BE2C (cell line): ENCODE measurements at places on chromosomes 7 and 10.
A peak's percentile ranks its signal among the peaks of the same experiment; 100 is the strongest.

DNA sequence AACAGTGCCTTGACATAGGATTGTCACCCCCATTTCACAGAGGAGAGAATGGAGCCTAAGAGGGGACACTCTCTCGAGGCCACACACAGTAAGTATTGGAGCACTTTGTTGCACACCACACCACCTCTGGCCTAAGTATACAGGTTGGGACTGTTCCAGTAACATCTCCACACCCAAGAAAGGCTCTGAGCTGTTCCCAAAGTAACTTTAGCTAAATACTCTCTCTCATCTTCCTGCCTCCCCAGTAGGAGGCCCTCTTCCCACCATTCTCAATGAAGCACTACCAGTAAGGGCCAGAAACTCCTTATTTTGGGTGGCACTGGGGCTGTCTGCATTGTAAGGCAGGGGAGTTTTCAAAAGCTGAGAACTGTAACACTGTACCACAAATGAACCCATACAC lies 189.5 kb downstream of the ZNF438 start:
- no peak for DNase-seq

GRCh38 chr7:68925241-68925640 lies 673.0 kb upstream of the AUTS2 start:
- DNase-seq, result peak; percentile 45

- DNase-seq, result no peak
Measured at GRCh38 chr10:78838141-78838657, 230.6 kb upstream of the ZMIZ1 start.

DNA sequence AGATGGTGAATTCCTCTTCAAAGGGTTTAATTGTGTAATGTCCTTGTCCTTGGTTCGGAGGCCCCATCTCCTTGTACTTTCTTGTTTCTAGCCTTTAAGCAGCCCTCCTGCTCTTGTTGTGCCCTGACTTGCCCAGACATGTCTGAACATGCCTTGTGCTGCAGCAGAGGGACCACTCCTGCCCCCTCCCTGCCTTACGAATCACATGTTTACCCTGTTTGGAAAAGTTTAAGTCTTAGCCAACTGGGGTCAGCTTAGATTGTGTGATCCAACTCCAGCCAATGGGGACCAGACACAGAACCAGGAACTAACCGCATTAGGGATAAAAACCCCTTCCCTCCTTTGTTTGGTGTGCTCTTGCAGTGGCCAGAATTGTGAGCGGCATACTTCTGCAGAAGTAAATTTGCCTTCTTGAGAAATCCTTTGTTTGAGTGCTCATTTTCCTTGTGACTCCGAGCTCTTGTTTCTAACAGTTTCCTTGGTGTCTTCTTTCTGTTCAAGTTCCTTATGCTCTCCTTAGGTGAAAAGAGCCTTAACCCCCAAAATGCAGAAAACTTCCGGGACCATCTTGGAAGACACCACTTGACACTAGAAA lies 29.4 kb downstream of the CLRN3 start:
- no peak for DNase-seq

- no peak for DNase-seq
Measured at GRCh38 chr10:47286116-47286505, 13.9 kb upstream of the GDF10 start.

- DNase-seq, result no peak
Measured at GRCh38 chr7:3206771-3207191, 94.3 kb upstream of the SDK1 start.

- DNase-seq, result no peak
Measured at GRCh38 chr7:130912862-130913638, 179.0 kb upstream of the KLF14 start.

- DNase-seq, result no peak
Measured at GRCh38 chr10:95263864-95264226, 27.0 kb downstream of the PDLIM1 start.
